ENCODE measurements at places on chromosomes 3 and 15.

GRCh38 chr3:78481050-78481449 lies 1286.7 kb downstream of the ROBO1 start:
- no peak for DNase-seq

- peak; percentile 64 for DNase-seq
Observed at GRCh38 chr3:9211155-9211950, 38.1 kb downstream of the SRGAP3 start.

DNA sequence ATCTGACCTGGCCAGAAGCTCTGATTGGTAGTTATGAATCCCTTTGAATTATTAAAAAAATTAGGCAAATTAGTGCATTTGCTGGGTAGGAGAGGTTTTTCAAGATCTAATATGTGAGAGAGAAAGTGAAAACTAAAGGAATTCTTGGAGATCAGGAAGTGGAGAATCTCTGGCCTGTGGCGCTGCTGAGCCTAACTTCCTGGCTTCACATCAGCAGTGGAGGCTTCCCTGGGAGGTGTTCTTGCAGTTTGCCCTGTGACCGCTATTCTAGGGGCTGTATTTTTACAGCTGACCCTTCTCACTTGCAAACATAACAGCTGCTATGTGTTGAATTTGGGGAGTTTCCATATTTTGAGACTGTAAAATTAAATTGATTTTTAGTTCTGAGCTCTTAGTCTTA lies 166.4 kb downstream of the ATG7 start:
- no peak for DNase-seq

- no peak for DNase-seq
Observed at GRCh38 chr3:160140756-160141155, 84.5 kb upstream of the C3orf80 start.

GRCh38 chr3:131518680-131519079 lies 15.9 kb upstream of the MRPL3 start:
- no peak for DNase-seq

GRCh38 chr15:68386587-68387288 lies 45.2 kb downstream of the ITGA11 start:
- no peak for DNase-seq

- DNase-seq: peak; percentile 66
Observed at GRCh38 chr3:123328851-123329635, 119.8 kb downstream of the ADCY5 start.

GRCh38 chr3:63855333-63855940 lies 8.2 kb downstream of the THOC7 start:
- DNase-seq: no peak

- DNase-seq: no peak
Observed at GRCh38 chr3:176692966-176693785, 504.1 kb downstream of the TBL1XR1 start.

- no peak for DNase-seq
Observed at GRCh38 chr3:8538223-8538622, 36.6 kb downstream of the LMCD1 start.

DNA sequence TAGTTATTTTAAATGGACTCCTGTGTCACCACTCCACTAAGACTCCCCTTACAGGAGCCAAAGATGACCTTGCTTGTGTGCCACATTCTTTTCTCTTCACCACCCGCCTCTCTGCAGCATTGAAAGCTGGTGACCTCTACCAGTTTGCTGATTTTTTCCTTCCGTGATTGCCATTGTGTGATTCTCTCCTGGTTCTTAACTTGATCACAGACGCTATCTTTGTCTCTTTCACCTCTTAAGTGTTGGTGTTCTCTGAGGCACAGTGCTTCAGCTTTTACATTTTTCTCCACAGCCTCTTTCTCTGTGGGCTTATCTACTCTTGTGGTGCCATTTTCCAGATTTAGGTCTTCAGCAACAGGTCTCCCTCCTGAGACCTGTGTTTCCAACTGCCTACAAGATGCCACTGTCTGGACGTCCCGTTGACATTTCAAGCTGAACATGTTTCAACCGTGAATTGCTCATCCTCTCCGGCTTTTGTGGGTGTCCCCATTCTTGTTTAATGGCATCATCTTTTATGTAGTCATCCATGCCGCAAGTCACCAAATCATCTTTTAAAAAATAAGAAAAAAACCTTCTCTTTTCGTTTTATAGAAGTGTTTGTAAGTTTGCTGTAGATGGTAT lies 26.5 kb downstream of the IQGAP1 start:
- DNase-seq: peak; percentile 70

GRCh38 chr3:9153904-9154619 lies 95.4 kb downstream of the SRGAP3 start:
- no peak for DNase-seq

- DNase-seq: no peak
Observed at GRCh38 chr3:37014620-37015019, 21.3 kb downstream of the MLH1 start.

- DNase-seq: no peak
Observed at GRCh38 chr3:55060896-55061719, 133.2 kb upstream of the LRTM1 start.

- DNase-seq: no peak
Observed at GRCh38 chr15:47950447-47950846, 170.3 kb upstream of the SLC24A5 start.

DNA sequence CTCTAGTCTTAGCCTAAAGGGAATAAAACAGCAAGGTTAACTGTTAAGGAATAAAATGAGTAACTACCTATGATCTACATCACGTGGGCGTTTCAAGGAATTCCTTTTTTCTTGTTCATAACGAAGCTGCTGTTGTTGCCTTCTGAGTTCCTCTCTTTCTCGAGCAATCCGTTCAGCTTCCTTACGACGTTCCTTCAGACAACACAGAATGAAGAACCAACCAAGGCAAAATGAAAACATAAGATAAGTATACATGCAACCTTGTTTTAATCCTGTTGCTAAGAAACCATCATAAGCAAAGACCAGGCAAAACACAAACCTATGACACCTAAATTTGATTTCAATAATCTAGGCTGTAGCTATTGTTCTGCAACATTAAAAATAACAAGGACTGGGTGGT lies 44.1 kb downstream of the SLTM start:
- no peak for DNase-seq

DNA sequence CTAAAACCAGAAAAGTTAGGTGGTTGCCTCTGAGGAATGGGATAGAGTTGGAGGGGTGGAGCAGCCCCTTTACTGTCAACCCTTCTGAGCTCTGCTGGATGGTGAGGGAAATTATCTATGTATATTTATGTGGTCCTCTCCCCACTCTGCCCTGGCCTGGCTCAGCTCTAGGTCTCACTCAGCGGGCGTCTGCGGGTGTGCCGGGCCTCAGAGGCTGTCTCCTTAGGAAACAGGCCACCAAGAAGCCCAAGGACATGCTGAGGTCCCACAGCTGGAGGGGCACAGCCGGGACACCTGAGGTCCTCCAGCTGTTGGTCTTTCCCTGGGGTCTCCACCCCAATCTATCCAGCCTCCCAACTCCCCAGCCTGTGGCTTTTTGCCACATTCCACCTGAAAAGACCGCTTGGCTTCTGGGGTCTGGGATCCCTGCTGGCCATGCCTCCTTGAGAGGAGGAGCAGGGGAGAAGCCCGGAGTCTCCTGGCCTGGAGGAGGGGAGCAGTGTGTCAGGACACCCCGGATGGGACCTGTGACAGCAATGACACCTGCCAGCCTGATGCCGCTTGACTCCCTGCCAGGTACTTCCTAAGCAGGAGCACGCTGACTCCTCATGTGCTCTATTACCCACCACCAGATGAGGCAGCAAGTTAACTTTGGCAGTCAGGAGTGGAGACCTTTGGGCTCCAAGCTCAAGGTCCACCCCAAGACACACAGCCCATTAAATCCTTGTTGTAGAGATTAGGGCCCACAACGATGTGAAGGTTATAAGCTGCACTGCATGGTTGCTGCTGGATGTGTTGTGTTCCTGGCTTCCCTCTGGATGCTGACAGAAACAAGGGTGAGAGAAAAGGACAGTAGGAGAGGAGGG lies at the start of gene SLC28A1:
SLC28A1 (plus strand) TSS at position 747 of the 866 bp plus-strand sequence. CDS start 3,099 bp downstream, outside the sequence.
- DNase-seq: no peak

DNA sequence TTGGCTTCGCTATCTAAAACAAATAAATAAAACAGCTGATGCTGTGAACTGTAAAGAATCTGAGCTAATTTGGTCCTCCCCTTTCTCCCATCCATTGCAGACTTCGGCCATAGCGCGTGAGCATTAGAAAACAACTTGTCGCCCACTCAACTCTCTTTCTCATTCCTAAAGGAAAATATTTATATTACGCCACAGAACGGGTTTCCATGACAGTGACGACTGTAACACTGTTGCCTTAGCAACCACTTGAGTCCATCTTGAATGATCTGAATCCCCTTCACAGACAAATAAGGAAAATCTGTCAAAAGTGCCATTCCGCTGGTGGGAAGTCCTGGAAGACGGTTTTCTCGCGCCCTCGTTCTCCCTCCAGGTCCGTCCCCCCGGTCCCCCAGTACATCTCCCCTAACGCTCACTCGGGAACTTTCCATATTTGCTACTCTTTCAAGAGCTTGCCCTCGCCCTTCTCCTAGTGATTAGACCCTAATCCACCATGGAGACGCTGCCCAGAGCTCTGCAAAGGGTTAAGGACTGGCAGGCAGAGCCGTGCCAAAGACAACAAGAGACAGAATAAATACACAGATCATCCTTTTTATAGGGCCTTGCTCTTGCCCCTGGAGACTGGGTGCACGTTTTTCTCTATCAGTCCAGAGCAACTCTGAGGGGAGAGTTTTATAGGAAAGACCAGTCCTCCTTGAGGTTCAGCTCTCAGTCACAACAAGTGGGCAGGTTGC lies 50.5 kb downstream of the CRYGS start:
- DNase-seq: no peak
